ENCODE measurements at places on chromosomes 16 and 17.

DNA sequence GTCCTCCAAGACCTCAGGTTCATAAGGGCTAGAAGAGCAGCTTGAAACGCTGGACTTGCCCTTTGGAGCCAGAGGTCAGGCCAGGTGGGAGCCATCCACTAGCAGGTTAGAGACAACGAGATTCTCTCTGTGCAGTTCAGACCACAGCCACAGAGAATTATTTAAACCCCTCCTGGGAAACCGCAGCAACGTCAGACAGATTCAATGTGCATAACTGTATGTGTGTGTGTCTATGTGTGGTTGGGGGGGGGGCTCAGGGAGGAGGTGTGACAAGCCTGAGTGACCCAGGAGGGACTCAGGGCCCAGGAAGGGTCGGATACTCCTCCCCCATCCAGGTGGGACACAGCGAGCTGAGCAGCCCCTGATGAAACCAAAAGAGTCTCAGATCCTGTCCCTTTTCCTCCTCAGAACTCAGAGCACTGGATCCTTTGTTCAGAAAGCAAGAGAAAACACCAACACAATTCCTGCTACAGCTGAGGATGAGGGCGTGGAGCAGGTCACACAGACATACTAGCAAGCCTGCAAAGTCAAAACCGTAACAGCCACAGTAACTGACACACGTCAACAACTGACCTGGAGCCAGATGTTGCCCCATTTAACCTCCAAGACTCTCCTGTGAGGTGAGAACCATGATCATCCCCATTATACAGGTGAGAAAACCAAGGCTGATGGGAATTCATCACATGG is 66.8 kb downstream of the XYLT1 start:
- DNase-seq: no peak

GRCh38 chr17:56824503-56824902 is 9.2 kb downstream of the C17orf67 start:
- DNase-seq: peak; percentile 21

GRCh38 chr17:34750004-34750403 is 170.6 kb downstream of the TMEM132E start:
- DNase-seq: no peak

DNA sequence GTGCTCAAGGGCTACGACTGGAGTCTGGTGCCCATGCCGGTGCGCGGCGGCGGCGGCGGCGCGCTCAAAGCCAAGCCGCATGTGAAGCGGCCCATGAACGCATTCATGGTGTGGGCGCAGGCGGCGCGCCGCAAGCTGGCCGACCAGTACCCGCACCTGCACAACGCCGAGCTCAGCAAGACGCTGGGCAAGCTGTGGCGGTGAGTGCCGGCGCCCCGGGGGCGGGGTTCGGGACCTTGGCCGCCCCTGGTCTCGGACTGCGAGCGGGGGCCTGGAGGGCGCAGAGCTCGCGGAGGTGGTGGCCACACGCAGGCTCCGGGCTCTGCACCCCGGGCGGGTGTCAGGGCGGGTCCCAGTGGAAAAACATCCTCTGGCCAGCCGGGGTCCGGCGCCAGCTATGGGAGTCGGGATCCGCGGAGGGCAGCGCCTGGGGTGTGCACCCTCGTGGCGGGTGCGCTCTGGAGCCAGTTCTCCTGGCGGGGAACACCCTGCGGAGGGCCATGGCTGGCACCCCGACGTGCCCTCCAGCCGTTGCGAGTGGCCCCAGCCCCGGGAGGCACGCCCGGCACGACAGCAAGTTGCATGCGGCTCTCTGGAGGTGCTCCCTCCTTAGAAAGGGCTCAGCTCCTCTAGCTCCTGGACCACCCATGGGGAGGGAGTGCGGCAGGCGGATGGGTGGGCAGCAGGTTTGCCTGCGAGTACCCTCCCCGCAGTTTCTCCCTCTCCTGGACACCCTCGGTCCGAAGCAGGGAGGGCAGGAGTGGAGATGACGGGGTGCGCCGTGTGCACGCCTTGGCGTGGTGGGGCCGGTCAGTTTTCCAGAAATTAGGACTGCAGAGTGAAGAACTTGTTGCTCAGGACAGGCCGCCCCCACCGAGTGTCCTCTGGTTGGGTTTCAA is 824 bp downstream of the SOX8 start:
- DNase-seq: no peak

DNA sequence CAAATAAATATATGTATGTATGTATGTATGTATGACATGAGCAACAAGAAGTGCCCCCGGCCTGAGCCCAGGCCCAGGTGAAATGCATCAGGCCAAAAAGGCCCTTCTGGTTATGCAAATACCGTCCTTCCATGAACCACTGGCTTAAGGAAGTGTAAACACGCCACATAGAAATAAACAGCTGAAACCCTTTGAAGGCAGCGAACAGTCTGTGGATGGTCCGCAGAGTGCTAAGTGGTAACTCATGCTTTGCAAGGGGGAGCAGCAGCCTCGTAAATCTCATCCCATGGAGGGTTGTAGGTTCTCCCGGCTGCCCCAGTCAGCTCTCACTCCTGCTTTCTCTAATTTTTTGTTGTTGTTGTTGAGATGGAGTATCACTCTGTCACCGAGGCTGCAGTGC is 36.7 kb downstream of the COTL1 start:
- DNase-seq: no peak

DNA sequence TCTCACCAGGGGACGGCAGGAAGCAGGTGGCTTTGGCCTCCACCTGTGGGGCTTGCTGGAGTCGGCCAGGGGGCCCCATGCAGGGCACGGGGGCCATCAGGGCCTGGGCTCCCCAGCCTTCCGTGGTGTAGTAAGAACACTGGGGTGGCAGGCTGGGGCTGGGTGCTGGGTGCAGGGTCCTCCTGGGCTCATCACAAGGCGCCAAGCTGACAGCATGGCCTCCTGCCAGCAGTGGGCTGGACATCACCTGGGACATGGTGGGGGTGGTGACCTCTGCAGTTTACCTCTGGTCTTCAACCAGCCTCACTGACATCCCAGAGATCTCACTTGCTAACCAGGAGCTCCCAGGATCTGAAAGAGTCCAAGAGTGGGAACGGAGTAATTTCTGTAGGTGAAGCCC is 5.3 kb downstream of the TNS4 start:
- DNase-seq: no peak

DNA sequence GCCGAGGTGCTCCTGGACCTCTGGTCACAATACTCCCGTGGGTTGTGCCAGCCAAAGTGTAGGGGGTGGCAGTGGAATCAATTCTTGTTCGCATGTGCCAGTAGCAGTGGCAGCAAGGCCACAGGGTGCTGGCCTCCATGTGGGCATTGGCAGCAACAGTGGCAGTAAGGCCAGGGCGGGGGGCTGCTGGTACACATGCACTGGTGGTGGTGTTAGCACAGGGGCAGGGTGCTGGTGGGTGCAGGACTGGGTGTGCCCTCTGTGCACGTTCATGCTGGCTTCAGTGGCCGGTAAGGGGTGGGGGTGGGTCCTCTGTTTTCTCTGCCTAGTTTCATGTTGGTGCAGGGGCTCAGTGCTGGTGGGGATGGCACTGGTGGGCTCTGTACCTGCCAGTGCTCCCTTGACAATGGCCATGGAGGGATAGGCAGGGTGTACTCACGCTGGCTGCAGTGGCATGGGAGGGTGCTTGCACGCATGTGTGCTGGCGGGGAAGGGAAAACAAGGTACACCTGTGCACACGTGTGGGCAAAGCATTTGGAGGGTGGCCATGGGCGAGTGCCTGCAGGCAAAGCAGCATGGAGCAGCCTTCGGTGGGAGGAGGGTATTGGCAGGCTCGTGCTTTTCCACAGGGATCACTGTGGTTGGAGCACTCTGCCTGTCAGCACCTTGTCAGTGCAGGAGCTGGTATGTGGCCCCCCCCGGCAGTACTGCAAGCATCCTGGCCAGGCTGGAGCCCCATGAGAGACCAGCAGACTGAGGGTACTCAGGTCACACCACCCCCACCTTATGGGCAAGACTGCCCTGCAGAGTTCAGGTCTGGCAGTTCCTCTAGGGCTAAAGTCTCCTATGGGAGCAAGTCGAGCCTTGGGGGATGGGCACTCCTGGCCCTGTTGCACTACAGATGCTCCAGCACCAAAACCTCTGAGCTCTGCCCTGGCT is 35.8 kb downstream of the NF1 start:
- no peak for DNase-seq

DNA sequence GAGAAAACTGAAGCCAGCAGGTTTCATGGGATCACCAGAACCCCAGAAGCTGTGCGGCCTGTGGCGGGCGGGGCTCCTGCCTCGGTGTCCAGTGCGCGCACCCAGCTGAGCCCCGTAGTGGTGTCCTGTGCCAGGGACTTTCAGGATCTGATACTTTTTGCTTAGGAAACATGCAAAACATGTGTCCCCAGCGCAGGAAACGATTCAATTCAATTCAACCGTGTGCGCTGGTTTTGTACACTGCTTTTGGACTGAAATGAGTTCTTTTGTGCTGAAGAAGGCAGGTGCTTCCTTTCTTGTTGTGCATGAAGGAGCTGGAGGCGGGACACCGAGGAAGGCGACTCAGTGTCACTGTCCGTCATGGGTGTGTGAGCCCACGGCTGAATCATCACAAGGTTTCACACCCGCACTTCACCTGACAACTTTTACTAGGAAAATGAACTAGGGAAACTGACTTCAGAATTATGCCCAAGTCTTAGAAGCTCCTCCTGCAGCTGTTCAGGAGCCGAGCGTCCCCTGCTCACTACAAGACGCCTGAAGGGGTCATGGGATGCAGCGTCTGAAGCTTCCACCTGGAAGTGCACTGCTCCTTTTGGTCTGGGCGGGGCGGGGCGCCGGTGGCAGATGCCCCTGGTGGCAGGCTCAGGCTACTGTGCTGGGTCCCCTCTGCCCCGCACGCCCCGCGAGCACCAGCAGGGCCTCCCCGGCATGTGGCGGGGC is 31.4 kb upstream of the ZNF750 start:
- DNase-seq: no peak

- DNase-seq: no peak
Observed at GRCh38 chr17:48229936-48230335, 122.4 kb downstream of the SNX11 start.

GRCh38 chr16:77553130-77553529 is 118.3 kb upstream of the ADAMTS18 start:
- DNase-seq: no peak

- peak; percentile 33 for DNase-seq
Observed at GRCh38 chr16:24769806-24770205, 40.4 kb downstream of the TNRC6A start.

- peak; percentile 82 for DNase-seq
Observed at GRCh38 chr17:41975099-41976083, 8.8 kb downstream of the CNP start.

GRCh38 chr17:64686705-64687104 is 24.6 kb upstream of the SMURF2 start:
- no peak for DNase-seq

GRCh38 chr16:83626204-83626603 is 181.6 kb upstream of the HSBP1 start:
- DNase-seq: no peak

- peak; percentile 51 for DNase-seq
Observed at GRCh38 chr16:14302031-14302398, 230.9 kb downstream of the MRTFB start.

GRCh38 chr17:48603959-48604769 is 622 bp downstream of the HOXB6 start:
- peak; percentile 70 for DNase-seq

GRCh38 chr16:67029254-67030096 is 526 bp downstream of the CBFB start:
- peak; percentile 48 for DNase-seq

GRCh38 chr17:77579682-77580081 is 378.8 kb upstream of the TNRC6C start:
- no peak for DNase-seq

DNA sequence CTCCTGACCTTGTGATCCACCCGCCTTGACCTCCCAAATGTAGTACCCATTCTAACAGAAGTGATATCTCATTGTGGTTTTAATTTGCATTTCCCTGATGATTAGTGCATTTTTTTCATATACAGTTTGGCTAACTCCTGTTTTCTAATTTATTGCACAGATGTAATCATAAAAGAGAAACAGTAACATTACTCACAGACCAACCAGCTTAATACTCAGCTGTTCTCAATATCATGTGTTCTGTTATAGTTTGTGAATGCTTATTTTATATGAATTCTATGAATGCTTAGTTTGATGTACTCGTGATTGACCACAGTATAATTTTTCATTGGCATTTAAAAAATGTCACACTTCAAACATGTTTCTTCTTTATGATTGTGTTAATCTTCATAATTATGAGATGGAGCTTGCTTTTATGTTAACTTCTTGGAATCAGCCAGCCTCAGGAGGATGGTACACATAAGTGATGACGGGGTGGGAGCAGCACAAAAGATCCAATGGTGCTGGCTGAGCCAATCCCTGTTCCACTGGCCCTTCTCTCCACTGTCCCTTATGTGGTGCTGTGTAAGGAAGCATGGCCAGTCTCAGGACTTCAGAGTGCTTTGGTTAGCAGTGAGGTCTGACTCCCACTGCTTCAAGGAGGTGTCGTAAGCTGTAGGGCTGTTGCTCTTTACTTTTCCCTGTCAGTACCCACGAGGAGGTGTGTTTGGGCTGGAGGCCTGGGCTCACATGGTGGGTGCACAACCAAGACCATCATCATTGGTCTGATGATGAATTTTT is 191.0 kb downstream of the SPECC1 start:
- peak; percentile 12 for DNase-seq

DNA sequence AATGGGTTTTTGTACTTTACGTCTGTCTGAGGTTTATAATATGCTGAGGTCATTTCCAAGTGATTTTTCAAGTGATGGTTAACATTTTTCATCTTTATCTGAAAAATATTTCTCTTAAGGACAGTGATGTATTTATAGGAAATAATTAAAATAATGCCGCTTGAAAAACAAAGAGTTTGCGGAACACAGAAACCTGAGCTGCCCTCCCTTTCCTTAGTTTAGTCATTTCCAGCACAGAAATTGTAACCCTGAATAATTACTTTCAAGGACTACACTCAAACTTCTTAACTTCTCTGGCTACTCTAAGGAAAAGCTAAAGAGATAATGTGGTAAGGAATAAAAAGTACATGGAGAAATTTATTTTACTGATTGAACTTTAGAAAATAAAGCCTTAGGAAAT is 54.6 kb downstream of the MRTFB start:
- DNase-seq: no peak

DNA sequence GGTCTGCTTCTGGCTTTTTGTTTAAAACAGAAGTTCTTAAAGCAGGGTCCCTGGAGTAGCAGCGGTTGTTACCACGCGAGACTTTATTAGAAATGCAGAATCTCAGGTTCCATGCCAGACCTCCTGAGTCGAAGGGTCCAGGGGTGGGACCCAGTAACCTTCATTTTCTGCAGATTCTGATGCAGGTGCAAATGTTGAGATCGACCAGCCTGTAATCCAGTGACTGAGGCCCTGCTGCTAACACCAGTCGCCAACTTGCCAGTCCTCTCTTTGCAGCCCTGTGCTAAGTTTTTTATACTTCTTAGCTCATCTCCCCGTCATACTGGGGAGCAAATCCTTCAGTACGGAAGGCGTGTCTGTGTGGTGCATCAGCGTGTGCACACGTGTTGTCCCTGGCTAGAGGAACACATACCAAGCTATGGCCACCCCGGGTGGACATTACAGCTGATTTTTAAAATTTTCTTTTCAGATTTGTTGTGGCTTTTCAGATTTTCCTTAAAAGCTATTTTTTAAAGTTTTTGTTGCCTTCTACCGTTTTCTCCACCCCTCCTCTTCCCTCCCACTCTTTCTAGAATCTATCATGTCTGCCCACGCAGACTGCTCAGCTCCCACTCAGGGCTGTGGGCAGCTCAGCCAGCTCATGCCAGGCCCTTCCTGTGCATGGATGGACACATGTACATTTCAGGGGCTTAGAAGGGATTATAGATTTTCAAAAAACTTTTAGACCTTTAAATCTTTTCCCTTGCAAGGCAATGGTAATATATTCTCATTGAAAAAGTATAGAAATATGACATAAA is 57.7 kb downstream of the MEAK7 start:
- DNase-seq: peak; percentile 51
